ENCODE measurements at places on chromosomes 12 and 14.
A peak's percentile ranks its signal among the peaks of the same experiment; 100 is the strongest.

DNA sequence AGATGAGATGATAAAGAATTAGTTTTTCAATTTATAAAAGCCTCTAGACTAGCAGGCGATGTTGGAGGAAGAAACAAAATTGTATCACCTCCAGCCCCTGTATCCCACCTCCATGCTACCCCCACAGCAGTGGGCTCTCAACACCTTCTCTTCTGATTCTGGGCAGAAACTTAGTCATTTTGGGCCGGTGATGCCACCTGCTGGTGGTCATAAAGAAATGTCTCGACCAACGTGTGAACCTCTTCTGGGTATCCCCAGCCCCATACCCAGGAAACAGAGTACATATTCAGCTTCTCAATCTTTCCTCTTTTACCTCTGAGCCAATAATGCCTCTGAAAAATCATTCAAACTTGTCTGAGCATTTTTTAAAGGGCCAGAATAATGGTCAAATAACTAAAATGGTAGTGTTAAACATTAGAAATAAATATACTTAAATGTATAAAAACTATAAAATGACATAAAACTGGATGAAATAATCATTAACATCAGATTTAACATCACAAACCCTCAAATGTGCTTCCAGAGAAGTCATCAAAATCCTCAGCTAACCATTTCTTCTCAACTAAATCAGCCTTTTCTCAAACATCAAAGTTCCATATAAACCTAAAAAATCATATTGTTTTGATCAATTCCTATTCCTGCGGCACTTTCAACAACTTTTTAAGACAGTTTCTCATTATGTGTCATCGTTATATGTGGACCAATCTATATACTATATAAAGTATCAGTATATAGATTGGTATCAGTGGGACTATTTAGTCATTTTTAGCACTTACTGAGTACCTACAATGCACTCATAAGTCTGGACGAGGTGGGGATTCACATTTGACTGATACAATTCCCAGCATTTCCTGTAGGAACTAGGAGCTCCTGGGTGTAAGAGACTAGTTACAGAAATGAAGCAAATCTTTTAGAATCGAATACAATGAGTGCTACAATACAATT lies 69.4 kb downstream of the ATXN2 start:
- DNase-seq: peak; percentile 35

GRCh38 chr14:20904393-20905029 lies 13.3 kb downstream of the RNASE3 start:
- no peak for DNase-seq

DNA sequence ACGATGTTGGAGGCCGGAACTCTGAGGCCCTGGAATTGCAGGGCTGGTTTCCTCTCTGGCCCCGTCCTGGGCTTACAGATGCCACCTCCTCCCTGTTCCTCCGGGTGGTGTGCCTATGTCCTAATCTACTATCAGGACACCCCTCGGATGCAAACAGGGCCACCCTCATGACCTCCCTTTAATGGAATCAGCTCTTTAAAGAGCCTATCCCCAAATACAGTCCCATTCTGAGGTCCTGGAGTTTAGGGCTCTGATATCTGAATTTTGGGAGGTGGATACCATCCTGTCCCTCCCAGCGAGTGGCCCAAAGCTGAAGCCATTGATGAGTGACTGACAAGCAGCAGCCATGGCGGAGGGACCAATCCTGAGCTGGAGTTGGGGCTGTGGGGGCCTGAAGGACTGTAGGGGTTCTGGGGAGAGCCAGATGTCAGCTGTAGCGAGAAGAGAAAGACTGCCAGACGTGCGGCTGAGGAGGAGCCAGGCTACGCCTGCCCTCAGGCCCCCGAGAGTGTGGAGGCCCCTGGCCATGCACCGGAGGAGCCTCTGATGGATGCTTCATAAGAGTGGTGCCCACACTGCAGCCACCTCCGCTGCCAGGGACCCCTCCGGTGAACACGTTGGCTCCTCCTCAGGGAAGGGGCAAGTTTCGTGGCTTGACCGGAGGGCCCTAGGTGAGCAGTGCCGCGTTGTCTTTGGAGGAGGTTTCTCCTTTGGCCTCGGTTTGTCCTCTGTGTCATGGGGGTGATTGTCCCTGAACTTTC lies 100.2 kb downstream of the KIF26A start:
- no peak for DNase-seq

GRCh38 chr12:106342397-106343213 lies 14.9 kb upstream of the POLR3B start:
- no peak for DNase-seq

DNA sequence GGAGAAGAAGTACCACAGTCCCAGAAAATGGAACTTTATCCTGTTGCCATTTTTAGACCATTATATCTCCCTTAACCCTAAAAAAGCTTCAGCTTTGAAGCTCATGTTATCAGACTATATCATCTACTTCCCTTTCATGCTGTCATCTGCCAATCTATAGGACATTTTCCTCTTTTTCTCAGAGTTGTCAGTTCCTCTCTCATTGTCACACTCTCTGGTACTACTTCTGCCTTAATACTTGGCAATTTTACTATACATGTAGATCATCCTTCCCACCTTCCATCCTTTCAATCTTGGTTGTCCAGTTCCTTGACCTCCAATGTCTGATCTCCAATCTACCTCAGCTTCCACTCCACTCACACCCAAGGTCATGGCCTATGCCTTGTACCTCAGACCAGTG lies 57.4 kb downstream of the SLC15A5 start:
- no peak for DNase-seq

- DNase-seq: no peak
Observed at GRCh38 chr12:85657836-85658630, 178.2 kb downstream of the RASSF9 start.

DNA sequence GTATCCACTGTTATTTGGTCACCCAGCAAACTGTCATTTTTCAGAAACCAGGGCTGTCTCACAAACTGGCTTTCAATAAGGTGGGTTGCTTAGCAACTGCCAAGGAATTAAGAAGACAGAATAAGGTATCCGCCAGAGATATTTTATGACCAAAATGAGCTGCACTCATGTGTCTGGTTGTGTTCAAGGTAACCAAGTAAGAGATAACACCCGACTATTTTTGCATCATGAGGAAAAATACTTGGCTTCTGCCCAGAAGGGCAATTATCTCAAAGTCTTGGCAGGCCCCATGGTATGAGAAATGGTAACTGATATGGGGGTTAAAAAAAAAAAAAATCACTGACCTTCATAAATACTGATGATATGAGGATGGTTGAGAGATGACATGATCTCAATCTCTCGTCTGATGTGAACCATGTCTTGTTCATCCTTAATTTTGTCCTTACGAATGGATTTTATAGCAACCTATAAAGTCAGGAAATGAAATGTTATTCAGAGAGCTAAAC lies 32.6 kb downstream of the NUAK1 start:
- no peak for DNase-seq

DNA sequence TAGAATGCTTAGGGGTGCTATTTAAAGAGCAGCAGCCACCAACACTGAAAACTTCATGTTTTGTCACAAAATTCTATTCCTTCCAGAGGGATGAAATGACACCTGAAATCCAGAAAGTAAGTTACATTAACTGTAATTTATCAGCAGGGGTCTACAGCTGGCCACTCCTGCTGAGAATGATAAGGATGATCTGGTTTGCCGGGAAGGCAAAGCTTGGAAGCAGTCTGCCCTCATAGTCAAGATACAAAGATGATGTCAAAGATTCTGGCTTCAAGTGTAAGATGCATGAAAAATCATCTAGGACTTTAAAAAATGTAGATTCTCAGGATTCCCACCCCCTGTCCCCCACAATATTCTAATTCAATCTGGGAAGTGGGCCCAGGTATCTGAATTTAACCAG lies 58.4 kb downstream of the DCAF5 start:
- DNase-seq: no peak

- DNase-seq: no peak
Observed at GRCh38 chr14:85444635-85445034, 85.3 kb upstream of the FLRT2 start.

GRCh38 chr14:100723830-100724437 lies 2.8 kb upstream of the DLK1 start:
- DNase-seq: no peak

GRCh38 chr12:58712976-58713375 lies 207.3 kb downstream of the LRIG3 start:
- DNase-seq: no peak

- no peak for DNase-seq
Observed at GRCh38 chr14:69713993-69714679, 52.8 kb upstream of the SRSF5 start.

DNA sequence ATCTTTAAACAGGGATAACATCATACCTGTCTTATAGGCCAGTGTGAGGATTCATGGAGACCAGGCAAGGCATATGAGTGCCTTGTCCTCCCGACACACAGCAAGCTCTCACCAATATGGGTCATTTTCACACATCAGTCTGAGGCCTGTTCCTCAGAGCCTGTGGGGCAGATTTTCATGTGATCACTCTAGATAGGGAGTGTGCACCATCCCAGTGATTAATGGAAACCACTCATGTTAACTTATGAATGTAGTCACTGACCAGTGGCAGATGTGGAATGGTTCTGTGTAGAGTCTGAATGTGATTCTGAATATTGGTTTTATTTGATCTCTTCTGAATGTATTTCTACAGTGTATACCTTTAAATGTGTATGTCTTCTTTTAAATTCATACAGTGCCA lies 219.7 kb upstream of the SFSWAP start:
- DNase-seq: no peak

DNA sequence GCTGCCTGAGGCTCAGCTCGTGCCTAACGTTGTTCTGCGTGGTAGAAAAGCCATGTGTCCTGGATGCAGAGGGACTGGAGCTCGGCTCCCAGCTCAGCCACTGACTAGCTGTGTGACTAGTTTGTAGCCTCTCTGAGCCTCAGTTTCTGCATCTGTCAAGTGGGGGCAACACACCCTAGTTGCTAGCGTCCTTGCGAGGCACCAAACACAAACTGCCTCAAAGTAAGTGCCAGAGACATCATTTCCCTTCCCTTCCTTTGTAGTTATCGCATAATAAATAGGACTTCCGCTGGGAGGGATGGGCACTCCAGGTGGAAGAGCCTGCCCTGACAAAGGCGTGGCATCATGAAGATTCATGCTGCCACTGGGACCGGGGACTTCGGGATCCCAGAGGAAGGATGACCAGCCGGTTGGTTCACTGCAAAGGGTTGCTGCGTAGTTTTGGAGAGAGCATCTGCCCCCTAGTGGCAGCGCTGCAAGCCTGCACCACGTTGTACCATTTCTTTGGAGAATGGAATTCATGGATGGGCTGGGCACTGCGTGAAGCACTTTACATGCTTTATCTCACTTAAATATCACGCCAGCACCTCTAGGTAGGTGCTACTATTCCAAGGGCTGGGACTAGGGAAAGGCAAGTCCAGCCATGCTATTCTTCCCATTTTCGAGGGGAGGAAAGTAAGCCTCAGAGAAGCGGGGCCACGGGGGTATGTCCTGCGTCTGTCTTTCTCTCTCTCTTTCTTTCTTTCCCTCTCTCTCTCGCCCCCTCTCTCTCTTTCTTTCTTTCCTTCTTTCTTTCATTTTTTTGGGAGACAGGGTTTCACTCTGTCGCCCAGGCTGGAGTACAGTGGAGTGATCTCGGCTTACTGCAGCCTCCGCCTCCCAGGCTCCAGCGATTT lies 4.6 kb downstream of the CCDC197 start:
- peak; percentile 51 for DNase-seq

DNA sequence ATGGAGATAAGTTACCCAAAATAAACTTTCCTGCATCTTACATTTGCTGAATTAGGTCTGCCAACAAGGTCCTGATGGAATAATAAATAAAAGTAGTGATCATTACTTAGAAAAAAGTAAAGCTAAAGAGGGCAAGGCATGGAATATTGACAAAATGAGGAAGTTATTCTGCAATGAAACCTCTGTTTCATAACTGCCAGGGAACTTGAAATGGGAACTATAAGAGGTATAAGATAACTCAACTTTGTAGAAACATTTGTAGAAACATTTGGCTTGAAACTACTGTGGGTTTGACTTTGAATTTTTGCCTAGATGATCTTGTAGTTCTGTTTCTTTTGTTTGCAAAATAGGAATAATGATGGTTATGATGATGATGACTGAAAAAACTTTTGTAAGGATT lies 18.7 kb upstream of the YBX3 start:
- DNase-seq: no peak

GRCh38 chr14:103072595-103073366 lies 11.2 kb upstream of the LBHD2 start:
- no peak for DNase-seq

GRCh38 chr12:27464220-27464554 lies 17.7 kb downstream of the SMCO2 start:
- DNase-seq: no peak

- DNase-seq: no peak
Observed at GRCh38 chr14:81449114-81449513, 49.0 kb upstream of the STON2 start.

Data from activated CD4-positive, alpha-beta T cell treated with anti-CD3 and anti-CD28 coated beads for 24 hours (primary cell).